Esophagus muscularis mucosa (tissue), 4 donors: ENCODE measurements at places on chromosomes 3 and 15. TPM values are rescaled to one million over a fixed set of nuclear protein-coding genes. Genes with fewer than 3 reads are reported as not detected.

Gene ADAMTS17
- 12.0 TPM for total RNA-seq

Gene ZNF621
- total RNA-seq, result 15.1 TPM

Gene PLSCR5
- not detected for total RNA-seq

Gene SMCO1
- total RNA-seq, result not detected

Gene CCDC9B
- 72.6 TPM for total RNA-seq

Gene CCDC80
- total RNA-seq, result 197 TPM

- no peaks in the 10 kb centered on the region for H3K4me1 ChIP-seq
- DNase-seq, result no peak
- H3K36me3 ChIP-seq, result no peaks in the 10 kb centered on the region
- no peak overlapping the region for H3K27ac ChIP-seq
- no peak overlapping the region for H3K4me3 ChIP-seq
- H3K27me3 ChIP-seq, result no peaks in the 10 kb centered on the region
These were observed 141.0 kb upstream of the MYRIP start for GRCh38 chr3:39668420-39668819.

- peaks cover 28% of the 10 kb centered on the region for H3K4me1 ChIP-seq
- peak overlapping the region; percentile 95 for H3K27ac ChIP-seq
- H3K4me3 ChIP-seq, result peak overlapping the region; percentile 82
These were observed 34.7 kb downstream of the GAP43 start for GRCh38 chr3:115658032-115658336.

DNA sequence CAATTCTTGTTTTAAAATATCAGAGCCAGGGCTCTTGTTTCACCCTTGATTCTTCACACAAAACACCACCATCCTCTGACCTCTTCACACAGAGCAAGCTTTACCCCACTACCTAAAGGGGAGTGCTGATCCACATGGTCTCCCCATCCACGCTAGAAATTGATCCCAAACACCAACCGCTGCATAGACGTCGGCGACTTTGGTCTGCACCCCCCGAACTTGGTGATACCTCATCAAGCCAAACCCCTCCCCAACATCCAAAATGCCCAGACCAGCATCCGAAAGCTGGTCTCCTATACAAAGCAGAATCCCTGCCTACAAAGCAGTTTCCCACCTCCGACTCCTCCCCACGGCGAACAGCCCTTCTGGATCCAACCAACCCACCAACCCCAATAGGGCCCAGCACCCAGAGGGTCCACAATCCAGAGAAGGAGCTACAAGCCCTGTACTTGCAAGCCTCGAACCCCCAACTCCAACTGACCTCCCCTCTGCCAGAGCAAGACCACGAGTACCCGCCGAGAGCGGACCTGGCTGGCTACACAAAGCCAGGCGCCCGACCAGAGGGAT is 25.8 kb upstream of the MTHFS start:
- peaks cover 13% of the 10 kb centered on the region for H3K36me3 ChIP-seq
- H3K27me3 ChIP-seq, result no peaks in the 10 kb centered on the region
- no peak for DNase-seq
- peaks cover 15% of the 10 kb centered on the region for H3K4me1 ChIP-seq

- no peaks in the 10 kb centered on the region for H3K4me1 ChIP-seq
- no peaks in the 10 kb centered on the region for H3K27me3 ChIP-seq
- no peaks in the 10 kb centered on the region for H3K36me3 ChIP-seq
- H3K27ac ChIP-seq, result no peak overlapping the region
These were observed 346.2 kb downstream of the SLC9A9 start for GRCh38 chr3:143502081-143502480.

DNA sequence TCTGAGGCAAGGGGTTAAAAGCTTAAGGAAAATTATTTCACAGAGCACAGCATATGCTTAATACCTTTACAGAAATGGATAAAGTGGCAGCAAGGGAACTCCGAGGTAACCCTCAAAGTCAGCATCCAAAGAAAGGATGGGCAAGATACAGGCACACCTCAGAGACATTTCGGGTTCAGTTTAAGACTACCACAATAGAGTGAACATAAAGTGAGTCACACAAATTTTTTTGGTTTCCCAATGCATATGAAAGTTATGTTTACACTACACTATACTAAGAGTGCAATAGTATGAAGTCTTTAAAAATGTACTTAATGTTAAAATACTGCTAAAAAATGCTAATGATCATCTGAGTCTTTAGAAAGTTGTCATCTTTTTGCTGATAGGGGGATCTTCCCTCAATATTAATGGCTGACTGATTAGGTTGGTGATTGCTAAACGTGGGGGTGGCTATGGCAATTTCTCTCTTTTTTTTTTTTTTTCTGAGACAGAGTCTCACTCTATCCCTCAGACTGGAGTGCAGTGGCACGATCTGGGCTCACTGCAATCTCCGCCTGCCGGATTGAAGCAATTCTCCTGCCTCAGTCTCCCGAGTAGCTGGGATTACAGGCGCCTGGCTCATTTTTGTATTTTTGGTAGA is 10.0 kb downstream of the UBR1 start:
- H3K4me1 ChIP-seq, result peaks cover 12% of the 10 kb centered on the region
- no peak overlapping the region for H3K4me3 ChIP-seq
- no peak for DNase-seq
- peaks cover 22% of the 10 kb centered on the region for H3K36me3 ChIP-seq
- H3K27me3 ChIP-seq, result no peaks in the 10 kb centered on the region
- H3K27ac ChIP-seq, result no peak overlapping the region

DNA sequence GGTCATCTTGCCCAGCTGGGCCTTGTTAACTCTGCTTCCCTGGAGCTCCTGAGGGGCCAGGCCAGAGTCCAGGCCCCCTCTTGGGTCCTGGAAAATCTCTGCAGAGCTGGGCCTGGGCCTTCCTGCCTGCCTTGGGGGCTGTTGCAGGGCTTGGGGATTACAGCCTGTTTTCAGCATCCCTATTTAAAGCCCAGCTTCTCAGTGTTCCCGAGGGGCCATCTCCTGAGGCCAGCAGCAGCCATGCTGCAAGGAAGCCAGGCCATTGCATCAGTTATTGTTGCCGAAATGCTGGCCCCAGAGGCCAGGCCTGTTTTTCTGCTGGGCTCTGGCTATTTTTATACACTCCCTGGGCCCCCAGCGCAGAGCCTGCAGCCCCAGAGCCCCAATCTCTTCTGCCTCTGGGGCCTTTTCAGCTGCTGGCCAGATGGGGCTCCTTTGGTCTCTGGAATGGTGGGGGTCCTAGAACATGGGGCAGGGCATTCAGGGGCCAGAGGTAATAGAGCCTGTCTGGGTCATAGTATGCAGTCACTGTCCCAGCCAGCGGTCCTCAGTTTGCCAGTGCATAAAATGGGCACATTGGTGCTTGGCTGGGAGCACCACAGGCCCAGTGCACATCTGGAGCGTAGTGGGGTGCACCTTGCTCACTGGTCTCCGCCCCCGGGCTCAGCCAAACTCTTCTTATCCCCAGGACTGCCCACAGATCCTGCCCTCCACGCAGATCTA is 28.5 kb downstream of the PLXNA1 start:
- no peak for DNase-seq
- peaks cover 73% of the 10 kb centered on the region for H3K36me3 ChIP-seq

- H3K4me1 ChIP-seq, result peaks cover 16% of the 10 kb centered on the region
- peak; percentile 93 for DNase-seq
- H3K4me3 ChIP-seq, result no peak overlapping the region
- H3K27ac ChIP-seq, result no peak overlapping the region
- H3K27me3 ChIP-seq, result no peaks in the 10 kb centered on the region
These were observed 22.0 kb upstream of the MUC20 start for GRCh38 chr3:195698647-195699387.
